HEK293T (cell line): ENCODE measurements at places on chromosomes 4 and X.

GRCh38 chr4:188175288-188175687 lies 36.0 kb downstream of the TRIML1 start:
- DNase-seq, result no peak

DNA sequence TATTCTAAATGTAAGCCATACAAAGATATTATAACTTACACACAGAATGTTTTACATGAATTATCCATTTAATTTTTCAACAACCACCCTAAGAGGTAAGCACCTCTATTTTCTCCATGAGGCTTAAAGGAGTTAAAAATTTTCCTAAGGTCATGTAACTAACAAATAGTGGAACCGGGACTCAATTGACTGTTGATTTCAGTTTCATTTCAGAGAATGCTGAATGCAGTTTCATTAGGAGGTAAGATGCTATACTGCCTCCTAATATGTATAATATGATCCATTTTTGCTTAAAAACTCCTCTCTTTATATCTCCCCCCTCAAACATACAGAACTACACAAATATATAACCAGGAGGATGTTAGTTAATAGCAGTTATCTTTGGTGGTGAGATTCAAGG lies 29.1 kb downstream of the PHKA1 start:
- no peak for DNase-seq

- DNase-seq, result peak; percentile 12
Measured at GRCh38 chr4:157992038-157992705, 180.7 kb downstream of the GASK1B start.

GRCh38 chr4:112956484-112956896 lies 93.0 kb upstream of the ANK2 start:
- no peak for DNase-seq

DNA sequence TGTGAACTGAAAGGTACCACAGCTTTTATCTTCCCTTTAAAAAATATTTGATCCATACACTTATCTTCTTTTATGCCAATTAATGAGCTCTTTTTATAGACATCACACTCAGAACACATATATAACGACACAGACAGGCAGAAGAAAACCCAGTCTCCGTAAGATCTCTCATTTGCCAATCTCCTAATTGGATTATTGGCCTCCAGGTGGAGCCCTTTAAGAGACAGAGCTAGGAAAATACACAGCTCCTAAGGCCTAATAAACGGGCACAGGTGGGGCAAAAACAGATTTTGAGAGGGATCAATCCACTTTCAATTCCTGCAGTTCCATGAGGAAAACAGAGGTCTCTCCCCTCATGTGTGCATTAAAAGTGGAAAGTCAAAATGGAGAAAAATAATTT lies 1495.4 kb downstream of the RPA4 start:
- DNase-seq, result no peak

DNA sequence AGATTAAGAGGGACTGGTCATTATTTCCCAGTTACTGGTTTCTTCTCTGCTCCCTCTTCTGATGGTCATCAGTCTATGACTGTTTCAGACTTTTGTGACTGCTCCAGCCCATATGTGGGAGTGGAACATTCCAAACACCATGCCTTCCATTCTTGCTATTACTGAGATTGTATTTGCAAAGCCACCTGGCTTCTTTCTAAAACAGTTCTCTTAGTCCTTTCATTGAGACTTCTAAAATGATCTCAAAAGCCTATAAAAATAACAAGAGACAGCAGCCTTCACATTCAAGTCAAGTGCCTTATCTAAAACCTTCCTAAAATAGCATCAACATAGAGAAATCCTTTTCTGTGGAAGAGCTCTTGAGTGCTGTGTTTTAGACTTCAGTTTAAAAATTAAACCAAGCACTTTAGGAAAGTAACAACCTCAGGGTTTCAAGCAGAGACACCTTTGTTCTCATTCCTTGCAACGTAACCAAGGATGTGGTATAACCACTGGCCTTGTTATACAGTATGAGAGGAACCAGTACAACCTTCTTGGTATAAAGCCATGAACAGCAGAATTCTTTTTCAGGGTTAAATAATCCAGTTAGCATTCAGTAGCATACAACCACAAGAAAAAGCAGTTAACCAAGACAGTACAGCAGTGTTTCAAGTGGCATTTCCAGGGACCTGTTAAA lies 97.1 kb downstream of the NFKB1 start:
- DNase-seq, result no peak

GRCh38 chr4:1763550-1764080 lies 29.5 kb upstream of the FGFR3 start:
- DNase-seq, result peak; percentile 76

DNA sequence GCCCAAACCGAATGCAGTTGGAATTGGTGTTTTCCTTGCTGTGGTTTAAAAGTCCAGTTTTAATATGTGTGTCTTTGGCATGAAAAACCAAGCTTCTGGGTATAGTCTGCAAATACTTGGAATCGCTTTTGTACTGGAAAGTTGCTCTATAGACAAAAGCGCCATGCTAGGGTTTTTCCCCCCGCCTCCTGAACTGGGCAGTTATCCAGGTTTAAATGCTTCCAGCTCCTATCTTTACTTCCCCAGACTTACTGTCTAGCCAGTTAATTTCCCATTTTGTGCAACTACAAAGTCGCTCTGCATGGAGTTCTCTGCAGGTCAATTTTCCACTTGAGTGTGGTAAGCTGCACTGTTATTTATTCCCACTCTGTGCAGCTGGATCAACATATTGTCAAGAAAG lies 2.7 kb downstream of the RASL11B start:
- no peak for DNase-seq

DNA sequence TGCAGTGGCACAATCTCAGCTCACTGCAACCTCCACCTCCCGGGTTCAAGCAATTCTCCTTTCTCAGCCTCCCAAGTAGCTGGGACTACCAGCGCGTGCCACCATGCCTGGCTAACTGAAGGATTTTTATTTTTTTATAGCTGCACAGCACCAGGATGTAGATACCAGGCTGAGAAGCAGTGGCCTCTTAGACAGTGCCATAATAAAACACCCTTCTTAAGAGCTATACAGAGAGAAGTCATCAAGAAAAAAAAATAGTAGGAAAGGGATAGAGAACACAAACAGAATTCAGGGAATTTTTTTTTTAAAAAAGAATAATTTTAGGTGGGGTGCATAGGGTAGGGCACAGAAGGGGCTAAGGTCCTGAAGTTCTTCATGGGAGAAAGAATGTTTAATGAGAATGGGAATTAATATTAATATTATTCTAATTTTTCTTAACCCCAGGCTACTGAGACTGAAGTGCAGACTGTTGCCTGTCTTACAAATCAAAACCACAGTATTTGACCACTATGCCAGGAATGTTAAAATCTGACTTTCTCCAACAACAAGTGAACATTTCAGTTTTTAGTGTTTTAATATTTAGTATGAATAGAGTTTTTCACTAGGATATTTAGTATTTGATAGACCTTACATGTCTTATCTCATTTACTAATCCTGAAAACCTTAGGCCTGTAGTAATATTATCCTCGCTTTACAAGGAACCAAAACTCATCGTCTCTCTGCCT lies 146.7 kb downstream of the KCNIP4 start:
- DNase-seq, result no peak

- DNase-seq, result no peak
Measured at GRCh38 chrX:115499112-115499805, 61.7 kb upstream of the PLS3 start.

- peak; percentile 84 for DNase-seq
Measured at GRCh38 chr4:146521541-146522097, at the start of gene SLC10A7. Gene SLC10A7 (minus strand): TSS chr4:146521940. CDS start chr4:146521717, 223 bp downstream.

DNA sequence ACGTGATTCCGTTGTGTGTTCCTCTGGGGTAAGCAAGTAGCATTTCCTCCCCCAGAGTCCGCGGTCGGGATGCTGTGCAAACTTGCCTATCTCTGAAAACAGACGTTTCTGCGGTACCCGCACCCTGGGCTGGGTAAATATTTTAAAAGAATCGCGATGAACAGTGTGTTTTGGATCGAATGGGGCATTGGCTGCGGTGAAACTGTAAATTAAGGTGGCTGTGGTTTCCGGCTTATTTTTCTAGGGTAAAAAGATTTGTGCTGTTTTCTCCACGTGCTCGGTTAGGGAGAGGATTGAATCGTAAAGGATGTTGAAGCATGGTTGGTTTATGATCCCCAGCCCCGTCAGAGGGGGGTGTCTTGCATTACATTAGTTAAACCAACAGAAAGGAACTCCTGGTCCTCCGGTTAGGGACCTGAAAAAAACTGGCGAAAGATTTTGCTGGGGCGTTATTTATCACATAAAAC lies 1.2 kb downstream of the HHIP start:
- DNase-seq, result peak; percentile 29

DNA sequence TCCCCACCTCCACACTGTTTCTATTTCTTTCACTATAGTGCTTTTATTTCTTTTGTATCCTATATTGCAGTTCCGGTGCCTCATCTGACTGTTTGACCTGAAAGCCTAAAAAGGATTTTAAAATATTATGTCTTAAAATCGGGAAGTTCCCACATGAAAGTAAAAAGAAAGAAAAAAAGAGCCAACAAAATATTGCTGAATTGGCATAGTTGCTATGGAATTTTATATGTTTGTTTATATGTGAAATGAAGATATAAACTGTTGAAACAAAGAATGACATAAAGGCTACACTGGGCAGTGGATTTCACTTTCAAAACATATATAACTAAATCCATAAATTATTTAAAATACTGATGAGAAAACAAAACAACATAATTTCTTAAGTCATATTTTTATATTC lies 1383.7 kb downstream of the C4orf33 start:
- DNase-seq, result no peak

DNA sequence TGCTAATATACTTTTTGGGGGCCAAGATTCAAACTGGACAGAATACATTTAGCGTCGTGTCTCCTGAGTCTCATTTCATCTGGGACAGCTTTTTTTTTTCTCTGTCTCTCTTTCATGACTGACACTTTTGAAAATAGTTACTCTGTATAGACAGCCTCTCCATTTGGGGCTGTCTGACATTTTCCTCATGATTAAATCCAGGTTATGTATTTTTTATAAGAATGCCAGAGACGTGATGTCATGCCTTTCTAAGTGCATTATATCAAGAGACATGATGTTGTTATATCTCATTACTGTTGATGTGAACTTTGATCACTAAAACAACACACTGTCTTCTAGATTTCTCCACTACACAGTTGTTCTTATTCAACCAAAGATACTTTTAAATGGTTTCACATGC lies 199.0 kb downstream of the BANK1 start:
- DNase-seq, result no peak

DNA sequence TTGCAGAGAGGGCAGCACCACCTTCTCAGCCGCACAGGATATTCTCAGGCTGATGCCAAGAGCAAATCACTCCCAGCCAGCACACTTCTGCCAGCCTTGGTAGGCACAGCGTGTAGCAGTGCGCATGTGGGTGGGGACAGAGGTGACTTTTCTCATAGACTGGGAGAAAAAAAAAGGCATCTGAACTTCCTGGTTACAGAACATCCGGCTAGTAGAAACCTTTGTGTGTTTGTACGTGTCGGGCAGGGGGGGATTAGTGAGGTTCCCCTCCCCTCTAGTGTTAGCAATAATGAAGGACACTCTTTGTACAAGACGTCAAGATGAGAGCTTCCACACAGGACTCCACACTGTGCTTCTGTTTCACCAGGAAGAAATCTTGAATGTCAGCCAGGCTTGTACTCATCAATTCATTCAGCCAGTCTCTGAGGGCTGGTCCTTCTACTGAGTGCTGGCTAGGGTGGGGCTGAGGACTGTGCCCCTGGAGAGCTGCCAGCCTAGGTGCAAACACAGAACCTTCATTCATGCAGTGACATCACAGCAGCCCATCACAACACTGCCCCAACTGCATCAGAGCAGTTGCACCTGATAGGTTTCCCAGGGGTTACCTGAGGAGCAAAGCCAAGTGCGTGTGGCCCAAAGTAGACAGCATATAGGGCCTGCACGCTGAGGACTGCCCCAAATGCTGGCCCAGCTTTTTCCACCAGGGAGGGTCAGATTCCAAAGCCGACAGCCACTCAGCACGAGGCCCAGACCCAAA lies 34.7 kb downstream of the SLC25A5 start:
- no peak for DNase-seq

DNA sequence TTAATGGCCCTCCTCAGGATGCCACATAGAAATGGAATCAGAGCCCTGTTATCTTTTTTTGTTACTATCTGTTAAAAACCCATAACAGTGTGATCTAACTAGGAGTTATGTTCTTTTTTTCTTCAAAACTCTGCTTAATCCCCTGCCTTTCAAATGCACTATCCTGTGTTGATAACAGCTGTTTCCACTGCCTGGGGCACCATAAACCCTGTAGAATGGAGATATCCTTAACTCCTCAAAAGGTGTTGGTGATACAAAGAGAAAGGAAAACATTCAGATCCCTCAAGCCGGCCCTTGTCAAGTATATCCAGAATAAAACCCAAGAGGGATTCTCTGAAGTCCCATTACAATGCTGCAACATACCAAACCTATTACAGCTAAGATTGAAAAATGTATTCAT lies 108.6 kb downstream of the ACTRT1 start:
- no peak for DNase-seq

GRCh38 chr4:87041141-87041540 lies 106.3 kb downstream of the AFF1 start:
- no peak for DNase-seq

GRCh38 chr4:5039800-5040199 lies 11.5 kb upstream of the STK32B start:
- no peak for DNase-seq

GRCh38 chrX:149161435-149162088 lies 343.5 kb downstream of the IDS start:
- DNase-seq, result no peak
